SK-N-DZ (cell line): ENCODE measurements at places on chromosomes 2 and 18.
A peak's percentile ranks its signal among the peaks of the same experiment; 100 is the strongest.

GRCh38 chr2:176852667-176853066 is 359.9 kb upstream of the HNRNPA3 start:
- DNase-seq = peak; percentile 9

- DNase-seq = no peak
These were observed 280.5 kb downstream of the TCF4 start for GRCh38 chr18:55307505-55307904.

DNA sequence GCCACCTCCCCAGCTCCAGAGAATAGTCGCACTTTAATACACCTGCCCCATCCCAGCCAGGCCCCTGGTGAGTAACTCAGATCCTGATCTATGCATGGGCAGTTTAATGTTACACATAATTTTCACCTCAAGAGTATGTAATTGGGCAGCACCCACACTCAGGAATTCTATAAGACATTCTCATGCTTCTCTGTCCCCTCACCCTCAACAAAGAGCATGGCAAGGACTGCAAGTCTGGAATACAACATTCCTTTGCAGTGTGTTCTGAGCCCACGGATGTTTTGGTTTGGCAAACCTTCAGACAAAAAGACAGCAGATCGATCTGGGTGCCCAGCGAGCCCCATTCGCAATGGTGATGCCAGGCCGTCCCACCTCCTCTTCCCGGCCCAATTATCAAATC is 4.9 kb upstream of the SLC14A1 start:
- no peak for DNase-seq

DNA sequence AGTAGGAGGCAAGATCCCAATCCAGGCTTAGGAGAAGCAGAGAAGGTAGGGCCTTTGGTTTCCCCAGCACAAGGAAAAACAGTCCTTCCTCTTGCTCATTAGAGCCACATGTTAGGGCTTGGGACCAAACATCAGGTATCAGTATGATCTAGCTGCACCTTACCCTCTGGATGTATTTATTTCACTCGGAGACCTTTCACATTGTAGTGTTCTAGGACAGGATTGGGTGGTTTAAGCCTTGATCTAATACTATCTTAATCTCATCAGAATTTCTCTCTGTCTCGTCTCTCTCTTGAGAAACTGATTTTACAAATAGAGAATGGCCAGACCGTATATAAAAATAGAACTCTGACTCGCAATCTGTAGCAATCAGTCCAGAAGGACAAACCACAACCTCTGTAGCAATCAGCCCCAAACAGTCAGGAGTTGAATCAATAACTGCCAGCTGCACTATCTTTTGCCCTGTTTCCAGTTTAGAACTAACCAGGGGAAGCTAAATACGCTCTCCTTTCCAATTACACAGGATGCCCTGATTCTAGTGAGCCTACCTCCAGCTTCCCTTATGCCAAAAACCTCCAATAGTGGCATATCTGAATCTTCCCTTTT is 207.1 kb downstream of the TDRD15 start:
- DNase-seq = peak; percentile 5

DNA sequence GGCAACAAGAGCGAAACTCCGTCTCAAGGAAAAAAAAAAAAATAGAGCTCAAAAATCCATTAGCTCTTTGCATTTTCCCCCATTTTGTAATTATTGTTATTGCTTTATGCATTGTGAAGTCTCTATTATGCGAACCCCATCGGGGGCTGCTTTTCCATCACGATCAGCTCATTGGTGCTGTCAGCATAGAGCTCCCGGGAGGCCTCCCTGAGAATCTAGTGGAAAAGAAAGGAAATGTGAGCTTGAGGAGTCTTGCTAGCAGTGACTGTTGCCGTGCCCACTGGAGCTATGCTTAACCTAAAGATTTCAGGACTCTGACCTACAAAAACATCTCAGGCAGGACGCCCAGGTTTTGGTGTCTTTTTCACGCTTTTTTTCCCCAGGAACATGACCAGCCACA is 102.6 kb upstream of the NDUFV2 start:
- no peak for DNase-seq

DNA sequence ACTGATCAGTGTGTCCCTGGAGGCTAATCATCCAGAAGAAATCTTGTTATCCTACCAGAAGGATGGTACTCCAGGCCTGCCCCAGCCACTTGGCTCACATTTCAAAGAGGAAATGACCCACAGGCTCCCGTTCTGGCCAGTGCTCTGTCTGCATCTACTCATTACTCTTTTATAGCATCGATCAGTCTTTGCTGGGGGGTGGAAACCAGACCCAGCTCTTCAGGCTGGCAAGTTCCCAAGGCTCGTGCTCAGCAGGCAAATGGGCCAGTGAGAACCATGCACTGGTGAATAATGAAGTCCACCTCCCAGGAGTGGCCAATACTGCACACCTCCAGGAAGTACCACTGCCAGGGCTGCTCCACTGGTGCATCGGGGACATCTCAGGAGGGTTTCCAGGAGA is 38.8 kb downstream of the DNER start:
- no peak for DNase-seq

DNA sequence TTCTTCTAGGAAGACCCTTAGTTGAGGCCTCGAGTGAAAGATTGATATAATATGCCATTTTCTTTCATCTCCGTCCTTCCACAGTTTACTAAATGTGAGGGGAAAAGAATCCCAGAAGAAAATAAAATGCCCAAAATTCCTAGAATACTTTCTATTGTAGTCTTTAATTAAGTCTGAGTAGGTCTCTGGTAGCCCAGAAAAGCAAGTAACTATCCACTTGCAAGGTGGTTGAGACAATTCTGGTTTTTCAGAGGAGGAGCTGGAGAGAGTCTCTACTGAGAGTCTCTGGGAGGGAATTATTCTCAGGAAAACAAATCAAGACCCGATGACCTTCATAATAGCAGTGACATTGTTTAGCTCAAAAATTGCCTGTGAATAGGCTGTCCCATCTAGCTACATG is 63.9 kb upstream of the TTC39C start:
- no peak for DNase-seq
